ENCODE measurements at places on chromosomes 2 and 18. TPM values are rescaled to one million over a fixed set of nuclear protein-coding genes. Genes with fewer than 3 reads are reported as not detected.

EML6 gene
- 1.8 TPM for total RNA-seq

NEU2 gene
- not detected for total RNA-seq

SANBR gene
- 10.1 TPM for total RNA-seq

EVA1A gene
- 13.4 TPM for total RNA-seq

SERPINB7 gene
- total RNA-seq: 1.4 TPM

RAX gene
- not detected for total RNA-seq

NOL4 gene
- total RNA-seq: not detected

CYB5A gene
- total RNA-seq: 154 TPM
